ENCODE measurements at places on chromosomes 6 and 20.

- DNase-seq = no peak
These were observed 338 bp downstream of the SRXN1 start for GRCh38 chr20:652615-653109.

- no peak for DNase-seq
These were observed 21.8 kb downstream of the FAM209B start for GRCh38 chr20:56554869-56555268.

GRCh38 chr6:1070085-1070521, 241.8 kb upstream of the FOXQ1 start:
- no peak for DNase-seq

GRCh38 chr6:138659998-138660397, 113.6 kb upstream of the CCDC28A start:
- no peak for DNase-seq

GRCh38 chr6:24755279-24755678, 19.5 kb upstream of the GMNN start:
- DNase-seq = no peak

DNA sequence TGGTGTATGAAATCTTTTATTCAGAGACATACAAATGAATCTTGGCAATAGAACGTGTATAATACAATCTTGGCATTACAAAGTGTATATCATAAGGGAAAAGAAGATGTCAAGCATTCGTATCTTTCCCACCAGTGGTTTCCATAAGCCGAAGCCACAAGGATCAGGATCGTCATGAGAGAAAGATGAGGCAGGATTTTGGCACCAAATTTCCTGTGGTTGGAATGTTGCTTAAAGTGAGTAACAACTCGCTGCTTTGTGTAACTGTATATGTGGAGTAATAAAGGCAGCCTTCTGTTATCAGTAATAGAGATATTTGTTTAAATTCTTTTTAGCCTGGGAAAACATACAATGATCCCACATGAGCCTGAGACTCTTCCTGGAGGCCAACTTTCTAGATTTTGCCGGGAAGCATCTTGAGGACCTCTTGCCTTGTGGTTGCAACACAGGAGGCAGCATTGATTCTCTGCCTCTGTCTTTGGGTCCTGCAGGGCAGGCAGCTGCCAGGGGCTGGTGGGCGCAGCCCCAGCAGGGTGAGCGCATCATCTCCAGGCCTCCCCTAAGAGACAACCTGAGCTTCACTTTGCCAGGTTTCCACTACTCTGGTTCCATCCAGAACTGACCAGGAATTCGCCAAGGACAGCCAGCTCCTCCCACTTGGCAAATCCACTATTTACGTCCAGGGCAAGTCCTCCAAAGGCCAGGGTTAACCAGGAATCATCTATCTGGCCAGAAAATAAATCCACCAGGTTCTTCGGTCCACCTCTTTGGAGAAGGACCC, 230.9 kb upstream of the SULF2 start:
- DNase-seq = no peak

GRCh38 chr6:47715782-47716181, 17.4 kb downstream of the ADGRF4 start:
- no peak for DNase-seq

DNA sequence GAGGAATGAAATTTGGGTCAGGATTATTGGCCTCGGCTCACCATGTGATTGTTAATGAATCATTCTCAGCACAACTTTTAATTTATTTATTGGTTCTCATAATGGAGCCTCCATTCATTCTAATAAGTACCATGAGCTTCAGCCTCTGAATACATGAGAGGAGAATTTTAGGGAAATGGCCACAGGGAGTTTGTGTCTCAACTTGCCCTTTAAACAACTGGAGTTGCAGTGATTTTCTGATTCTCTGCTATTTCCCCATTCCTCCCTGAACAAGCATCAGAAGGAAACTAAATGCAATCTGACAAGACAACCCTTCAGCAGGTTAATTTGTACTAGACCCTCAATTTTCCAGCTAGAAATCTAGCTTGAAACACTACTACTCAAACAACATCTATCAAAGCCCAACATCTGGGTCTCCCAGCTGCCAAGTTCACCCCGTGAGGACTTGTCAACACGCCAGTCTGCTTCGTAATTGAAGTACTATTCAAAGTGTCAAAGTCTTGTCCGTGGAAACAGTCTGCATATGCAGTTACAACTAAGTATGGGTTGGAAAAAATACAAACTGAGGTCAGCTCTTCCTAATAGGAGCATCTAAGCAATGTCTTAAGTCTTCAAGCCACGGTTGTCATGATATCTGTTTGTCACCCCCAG, 235.4 kb downstream of the CDH4 start:
- DNase-seq = no peak

All from left kidney (tissue), 8 donors.